Osteoblast (primary cell): ENCODE measurements at places on chromosomes 3 and 15. TPM values are rescaled to one million over a fixed set of nuclear protein-coding genes. Genes with fewer than 3 reads are reported as not detected.

Gene CCDC39
- total RNA-seq, result not detected in 2 replicates

Gene TMEM212
- total RNA-seq, result not detected in 2 replicates

Gene PLOD2
- 282 and 345 TPM in 2 replicates for total RNA-seq

Gene PRICKLE2
- total RNA-seq, result 18.8 and 25.0 TPM in 2 replicates

Gene TMEM41A
- 10.5 and 11.8 TPM in 2 replicates for total RNA-seq

Gene CNTN3
- 0.29 and 0.36 TPM in 2 replicates for total RNA-seq

- DNase-seq, result peak; percentile 23
Observed at GRCh38 chr3:58792921-58793451, 126.4 kb upstream of the FAM3D start.

DNA sequence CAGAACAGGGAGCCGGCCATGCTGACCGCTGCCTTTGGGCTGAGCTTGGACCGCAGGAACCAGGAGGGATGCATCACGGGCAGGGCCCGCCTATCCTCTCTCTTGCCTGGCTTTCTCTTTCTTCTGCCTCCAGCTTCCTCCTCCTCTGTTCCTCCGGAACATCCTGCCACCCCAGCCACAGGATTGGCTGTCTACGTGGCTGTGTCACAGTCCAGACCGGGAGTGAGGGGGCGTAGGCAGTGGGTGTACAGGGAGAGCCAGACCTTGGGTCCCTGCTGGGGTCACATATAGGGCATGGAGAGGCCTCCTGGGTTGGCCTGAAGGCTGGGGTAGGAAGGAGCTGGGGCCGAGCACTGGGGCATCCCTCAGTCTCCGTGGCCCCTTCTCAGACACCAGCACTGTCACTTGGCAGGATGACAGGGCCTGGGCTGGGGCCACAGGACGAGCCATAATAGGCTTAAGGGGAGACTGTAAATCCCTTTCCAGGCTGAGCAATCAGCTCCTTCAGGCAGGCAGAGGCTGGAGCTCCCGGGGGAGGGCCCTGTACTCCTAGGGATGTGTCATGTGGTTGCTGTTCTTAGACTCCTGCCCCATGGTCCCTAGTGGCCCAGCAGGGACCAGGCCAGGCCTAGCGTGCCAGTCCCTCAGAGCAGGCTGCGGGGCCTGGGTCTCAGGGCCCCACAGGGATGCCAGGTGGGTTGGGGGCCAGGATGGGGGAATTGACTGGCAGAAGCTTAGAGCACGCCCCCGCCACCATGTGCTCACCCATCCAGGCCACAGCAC lies 25.4 kb downstream of the LINGO1 start:
- peak; percentile 99 for DNase-seq

DNA sequence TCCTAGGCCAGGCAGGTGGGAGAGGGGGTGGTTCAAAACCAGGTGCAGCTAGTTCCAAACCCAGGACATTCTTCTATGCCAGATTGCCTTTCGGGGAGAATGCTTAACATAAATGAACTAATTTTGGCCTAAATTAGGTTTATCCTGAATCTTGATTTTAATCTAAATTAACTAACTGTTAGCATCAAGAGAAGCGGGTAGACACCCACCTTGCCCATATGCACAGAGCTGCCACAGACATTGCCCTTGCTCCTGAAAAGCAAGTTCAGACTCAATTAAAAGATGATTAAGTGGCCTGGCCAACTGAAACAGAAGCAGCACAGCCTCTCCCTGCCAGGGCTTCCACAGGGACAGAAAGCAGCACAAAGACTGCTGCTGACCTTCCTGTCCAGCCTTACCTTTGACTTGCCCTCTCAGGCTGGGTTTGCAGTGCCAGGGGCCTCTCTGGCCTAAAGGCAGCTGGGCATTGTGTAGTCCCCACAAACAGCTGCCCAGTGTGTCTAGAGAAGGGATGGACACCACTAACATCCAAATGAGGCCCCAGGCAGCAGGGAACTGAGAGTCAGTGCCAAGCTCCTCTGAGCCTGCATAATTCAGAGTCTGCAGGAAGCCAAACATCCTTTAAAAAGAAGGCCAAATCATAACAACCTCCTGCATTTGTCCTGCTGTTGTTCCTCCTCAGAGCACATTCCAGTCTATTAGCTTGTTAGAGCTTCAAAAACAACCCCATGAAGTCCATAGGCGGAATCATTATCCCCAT lies 15.4 kb upstream of the OXTR start:
- no peak for DNase-seq

DNA sequence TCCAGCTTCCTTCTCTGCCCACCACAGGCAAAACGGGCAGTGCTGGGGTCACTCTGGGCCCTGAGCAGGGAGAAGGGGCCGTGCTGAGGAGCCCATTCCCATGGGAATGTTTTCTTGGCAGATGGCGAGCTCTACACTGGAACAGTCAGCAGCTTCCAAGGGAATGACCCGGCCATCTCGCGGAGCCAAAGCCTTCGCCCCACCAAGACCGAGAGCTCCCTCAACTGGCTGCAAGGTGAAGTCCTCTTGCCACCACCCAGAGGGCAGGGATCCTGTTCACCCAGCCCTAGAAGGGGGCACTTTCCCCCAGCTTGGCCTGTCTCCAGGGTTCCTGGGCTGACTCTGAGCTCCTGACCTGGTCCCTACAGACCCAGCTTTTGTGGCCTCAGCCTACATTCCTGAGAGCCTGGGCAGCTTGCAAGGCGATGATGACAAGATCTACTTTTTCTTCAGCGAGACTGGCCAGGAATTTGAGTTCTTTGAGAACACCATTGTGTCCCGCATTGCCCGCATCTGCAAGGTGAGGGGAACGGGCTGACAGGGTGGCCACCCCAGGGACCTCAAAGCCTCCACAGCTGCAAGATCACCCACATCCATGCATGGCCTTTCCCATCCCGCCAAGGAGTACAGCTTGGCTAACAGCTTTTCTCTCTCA lies 12.4 kb downstream of the CIB1 start:
- DNase-seq, result peak; percentile 99

- no peak for DNase-seq
Observed at GRCh38 chr3:64063207-64063982, 40.1 kb upstream of the PSMD6 start.

DNA sequence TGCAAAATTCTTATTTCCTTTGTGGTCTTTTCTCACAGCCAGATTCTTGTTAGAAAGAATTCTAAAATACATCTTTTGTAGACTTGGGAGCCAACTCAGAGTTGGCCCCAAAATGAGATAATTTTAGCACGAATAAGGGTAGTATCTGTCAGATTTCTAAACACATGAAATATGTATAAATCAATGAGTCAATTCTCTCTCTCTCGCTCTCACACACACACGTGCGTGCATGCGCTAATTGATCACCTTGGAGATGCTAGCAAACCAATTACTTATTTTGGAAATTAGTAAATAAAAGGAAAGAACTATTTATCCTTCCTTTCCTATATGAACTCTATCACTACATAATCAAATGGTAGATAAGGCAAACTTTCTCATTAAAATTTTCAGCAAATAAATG lies 32.9 kb upstream of the PIK3R4 start:
- no peak for DNase-seq

DNA sequence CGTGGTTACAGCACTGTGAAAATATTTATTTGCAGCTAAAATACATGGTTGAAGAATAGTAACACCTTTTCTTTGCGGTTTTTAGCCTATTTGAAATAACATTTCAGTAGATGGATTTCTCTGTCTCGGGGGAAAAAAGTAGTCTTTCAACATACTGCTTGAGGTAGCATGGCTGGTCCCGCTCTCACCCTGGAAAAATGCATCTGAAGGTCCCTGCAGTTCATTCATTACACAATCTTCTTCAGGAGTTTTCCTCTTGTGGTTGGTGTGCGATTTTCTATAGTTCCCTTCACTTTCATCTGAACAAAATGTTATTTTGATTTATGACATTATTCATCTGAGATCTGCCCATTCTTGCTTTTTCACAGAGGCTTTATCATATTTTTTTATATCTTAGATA lies 75.9 kb downstream of the STRIT1 start:
- peak; percentile 23 for DNase-seq
